NCI-H187 treated with DMSO at 0.1 percent for 48 hours (cell line): ENCODE measurements at places on chromosomes 1 and 21.

DNA sequence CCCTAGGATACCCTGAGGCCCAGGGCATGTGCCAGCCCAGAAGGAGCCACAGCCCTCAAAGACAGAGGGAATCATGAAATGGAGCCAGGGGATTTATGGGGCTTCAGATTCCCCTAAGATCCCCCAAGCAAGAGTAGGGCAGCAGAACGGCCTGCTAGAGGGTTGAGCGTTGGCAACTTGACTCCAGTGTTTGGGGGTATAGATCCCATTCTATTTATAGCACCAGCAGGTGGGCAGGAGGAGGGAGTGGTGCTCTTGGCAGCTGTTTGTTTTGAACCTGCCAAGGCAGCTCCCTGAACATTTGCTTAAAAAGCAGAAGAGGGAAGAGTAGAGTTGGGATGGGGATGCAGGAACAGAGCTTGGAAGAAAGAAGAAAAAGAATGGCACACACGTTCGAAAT is 33.7 kb downstream of the GLUL start:
- peak; percentile 58 for DNase-seq

DNA sequence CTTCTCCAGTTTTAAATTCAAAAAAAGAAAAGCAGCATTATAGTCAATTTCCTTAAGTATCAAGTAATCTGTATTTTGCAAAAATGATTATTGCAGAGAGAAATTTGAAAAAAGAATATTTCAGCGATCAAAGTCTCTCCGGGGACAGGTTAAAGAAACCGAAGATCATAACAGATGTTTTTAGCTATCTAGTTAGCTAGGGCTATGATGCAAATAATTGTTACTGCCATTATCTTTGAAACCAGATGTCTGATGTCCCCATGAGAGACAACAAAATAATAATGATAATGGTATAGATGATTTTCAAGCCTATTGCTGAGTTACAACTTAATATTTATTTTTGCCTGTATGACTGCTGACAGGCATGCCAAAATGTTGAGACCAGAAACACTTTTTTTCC is 1326.0 kb downstream of the PLA2G4A start:
- no peak for DNase-seq

- no peak for DNase-seq
Measured at GRCh38 chr1:90557706-90558105, 159.4 kb downstream of the BARHL2 start.

- DNase-seq = no peak
Measured at GRCh38 chr1:180600343-180600742, 31.5 kb upstream of the XPR1 start.

DNA sequence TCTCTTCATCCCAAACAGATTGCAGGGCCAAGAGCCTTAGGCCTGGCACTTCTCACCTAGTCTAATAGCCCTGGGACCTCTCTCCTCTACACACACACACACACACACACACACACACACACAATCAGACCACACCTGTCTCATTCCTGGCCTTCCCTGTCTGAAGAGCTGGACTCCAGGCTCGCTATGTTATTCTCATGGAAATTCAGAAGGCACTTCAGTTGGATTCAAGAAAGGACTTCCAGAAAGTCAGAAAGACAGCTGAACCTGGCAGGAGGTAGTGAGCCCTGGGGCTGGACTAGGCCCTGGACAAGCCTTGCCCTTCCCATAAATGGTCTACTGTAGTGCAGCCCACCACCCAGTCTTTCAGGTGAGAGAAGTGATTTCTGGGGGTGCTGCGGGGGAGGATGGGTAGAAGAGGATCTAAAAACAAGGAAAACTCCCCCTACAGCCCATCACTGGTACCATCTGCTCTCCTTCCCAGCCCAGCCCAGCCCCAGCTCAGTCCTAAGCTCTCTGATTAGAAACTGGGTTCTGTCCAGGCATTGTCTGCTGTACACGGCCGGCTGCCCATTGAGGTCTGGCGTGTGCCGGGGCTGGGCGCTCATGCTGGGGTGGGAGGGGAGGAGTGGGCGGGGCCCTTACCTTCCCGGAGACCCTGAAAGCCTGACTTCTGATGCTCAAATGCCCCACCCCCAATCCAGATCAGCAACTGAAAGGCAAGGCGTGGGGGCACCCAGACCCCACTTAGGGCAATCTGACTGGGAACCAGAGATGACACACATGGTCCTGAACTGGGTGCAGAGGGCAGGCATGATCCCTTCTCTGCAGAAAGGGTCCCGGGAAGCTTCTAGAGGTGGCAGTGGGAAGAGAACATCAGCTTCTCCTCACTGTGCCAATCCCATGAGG is 2.5 kb downstream of the KIF21B start:
- no peak for DNase-seq

DNA sequence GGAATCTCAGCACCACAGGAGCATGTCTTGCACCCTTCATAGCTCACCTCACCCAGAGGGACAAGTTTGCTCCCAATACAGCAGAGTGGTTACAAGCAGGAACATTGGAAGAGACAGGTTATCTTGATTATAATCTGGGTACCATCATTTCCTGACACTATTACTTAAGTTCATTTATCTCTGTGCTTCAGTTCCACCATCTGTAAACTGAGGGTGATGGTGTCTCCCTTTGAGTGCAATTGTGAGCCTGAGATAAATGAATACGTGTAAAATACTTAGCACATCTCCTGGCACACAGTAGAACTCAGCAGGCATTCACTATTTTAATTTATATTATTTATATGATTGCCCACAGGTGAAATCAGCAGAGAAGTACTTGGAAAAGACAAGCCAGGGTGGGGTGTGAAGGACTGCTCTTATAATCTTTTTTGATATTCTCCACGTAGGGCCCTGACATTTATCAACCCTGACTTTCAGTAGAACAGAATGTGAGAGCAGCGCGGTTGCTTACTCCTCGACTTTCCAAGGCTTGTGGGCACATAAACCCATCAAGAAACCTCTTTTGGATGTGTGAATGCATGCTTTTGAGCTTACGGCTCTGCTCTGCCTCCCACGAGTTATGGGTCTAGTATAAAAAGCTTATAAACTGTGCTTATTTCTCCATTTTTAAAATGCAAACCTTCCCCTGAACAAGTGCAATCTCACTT is 34.9 kb downstream of the DUSP10 start:
- no peak for DNase-seq

DNA sequence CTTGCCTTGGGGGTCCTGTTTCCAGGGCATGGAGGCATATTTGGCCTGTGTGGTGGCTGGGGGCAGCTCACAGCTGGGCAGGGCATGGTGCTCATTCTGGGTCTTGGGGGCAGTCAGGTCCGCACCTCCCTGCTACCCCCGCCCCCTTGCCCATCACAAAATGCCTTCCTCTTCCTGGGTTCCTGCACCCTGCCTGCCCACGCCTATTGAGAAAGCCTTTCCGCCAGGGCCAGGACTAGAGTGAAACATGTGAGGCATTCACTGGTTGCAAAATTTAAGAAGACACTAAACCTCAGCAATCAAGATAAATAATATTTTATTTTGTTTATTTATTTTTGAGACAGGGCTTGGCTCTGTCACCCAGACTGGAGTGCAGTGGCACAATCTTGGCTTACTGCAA is 19.7 kb downstream of the PTAFR start:
- no peak for DNase-seq

DNA sequence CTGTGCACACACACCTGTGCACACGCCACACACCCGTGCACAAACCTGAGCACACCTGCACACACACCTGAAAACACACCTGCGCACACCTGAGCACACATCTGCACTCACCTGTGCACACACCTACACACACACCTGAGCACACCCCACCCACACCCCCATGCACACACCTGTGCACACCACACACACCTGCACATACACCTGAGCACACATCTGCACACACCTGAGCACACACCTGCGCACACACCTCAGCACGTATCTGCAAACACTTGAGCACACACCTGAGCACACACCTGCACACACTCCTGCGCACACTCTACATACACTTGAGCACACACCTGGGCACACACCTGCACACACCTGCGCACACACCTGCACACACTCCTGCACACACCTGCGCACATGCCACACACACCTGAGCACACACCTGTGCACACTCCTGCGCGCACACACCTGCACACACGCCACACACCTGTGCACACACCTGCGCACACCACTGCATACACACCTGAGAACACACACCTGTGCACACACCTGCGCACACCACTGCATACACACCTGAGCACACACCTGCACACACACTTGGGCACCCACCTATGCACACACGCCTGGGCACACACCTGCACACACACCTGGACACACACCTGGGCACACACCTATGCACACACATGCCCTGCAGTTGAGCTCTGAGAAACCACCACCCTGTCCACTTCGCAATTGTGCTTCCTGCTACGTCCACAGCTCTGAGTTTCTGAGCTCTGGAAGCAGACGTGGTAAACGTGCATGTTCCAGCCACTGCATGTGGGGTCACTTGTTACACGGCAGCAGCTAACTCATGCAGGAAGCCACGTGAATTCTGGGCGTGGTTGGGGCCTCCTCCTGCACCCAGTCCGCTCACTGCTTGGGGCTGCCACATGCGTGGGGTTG is 8.0 kb upstream of the C1orf159 start:
- DNase-seq = no peak

GRCh38 chr1:59672851-59673572 is 141.7 kb upstream of the HOOK1 start:
- DNase-seq = no peak

DNA sequence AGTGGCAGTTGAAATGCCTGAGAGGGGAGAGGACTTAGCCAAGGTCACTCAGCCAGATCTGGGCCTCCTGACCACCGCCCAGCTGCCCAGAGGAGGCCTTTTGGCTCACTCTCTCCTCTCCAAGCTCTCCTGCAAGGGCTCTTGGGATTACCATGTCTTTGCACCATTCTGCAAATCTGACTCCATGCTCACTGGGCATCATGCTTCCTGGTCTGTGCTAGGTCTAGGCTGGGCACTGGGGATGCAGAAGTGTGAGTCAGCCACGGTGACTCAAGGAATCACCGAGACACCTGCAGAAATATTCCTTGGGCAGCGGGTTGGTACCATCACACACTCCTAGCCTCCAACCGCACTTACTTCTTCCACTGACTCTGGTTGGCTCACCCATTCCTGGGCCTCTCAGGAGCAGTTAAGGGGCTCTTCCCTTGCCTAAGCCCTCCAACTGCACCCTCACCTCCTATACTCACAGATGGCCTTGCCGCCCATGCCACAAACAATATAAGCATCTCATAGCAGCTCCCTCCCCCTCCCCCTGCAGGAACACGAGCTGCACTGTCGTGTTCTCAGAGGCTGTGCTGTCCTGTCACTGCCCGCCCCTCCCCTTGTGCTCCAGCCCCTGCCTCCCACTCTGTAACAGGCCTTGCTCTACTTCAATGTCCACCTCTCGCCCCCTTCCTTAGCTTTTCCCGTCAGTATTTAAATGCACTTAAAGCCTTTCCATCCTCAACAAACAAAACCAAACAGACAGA is 34.8 kb downstream of the CDCP2 start:
- DNase-seq = no peak

DNA sequence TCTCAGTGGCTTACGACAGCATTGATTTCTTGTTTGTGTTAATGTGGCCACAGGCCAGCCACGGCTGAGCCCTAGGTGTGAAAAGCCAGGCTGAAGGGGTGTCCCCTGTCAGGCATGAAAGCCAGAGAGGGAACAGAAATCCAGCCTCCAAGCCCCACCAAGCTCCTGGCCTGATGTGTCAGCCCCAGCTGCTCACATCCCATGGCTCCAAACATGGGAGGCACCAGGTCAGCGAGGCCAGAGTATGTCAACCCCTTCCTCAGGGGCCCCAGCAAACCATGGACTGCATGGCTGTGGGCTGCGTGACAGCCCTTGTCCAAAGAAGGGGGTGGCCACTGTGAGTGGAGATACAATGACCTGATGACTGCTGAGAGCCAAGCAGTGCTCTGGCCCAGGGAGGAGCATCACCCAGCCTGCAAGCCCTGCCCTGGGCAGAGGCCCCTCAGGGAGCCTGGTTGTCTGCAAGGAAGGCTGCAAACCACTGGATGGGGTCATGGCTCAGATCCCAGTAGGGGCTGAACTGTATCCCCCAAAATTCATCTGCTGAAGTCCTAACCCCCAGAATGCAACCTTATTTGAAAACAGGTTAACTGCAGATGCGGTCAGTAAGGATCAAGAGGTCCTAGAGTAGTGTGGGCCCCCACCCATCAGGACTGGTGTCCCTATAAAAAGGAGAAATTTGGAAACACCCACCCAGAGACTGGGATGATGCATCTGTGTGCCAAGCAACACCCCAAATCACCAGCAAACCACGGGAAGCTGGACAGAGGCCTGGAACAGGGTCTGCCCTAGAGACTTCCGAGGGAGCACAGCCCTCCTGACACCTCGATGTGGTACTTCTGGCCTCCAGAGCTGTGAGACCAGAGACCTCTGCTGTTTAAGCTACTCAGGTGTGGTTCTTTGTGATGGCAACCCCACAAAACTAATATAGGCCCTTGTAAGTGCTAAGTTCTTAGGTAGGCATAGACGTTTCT is 3.3 kb upstream of the MX2 start:
- DNase-seq = no peak

DNA sequence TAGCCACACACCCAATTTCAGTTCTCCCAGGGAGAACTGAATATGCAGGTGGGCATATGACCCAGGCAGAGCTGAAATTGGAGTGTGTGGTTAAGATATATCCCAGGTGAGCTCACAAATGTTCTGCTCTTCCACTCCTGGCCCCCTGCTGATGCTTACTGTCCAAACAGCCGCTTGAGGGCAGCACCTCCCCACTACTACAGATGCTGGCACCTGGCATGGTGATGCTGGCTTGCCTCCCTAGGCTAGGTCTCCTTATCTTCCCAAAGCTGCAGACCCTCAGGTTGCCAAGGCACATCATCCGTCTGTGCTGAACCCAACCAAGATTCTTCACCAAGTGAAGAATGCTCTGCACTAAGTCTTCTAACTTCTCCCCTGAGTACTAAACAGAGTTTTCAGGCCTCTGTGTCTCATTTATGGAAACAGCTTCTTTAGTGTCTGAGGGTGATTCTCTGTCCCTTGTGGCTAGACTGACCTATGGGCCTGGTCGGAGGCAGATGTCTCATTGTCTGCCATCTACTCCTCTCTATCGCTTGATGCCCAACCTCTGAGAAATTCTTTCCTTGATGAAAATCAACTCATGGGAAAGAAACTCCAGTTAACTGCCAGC is 27.2 kb downstream of the XCL1 start:
- peak; percentile 81 for DNase-seq

- no peak for DNase-seq
Measured at GRCh38 chr21:33237486-33237885, 7.7 kb downstream of the IFNAR2 start.

- DNase-seq = no peak
Measured at GRCh38 chr1:160492617-160493016, 30.4 kb downstream of the SLAMF6 start.
